Astrocyte of the hippocampus (primary cell): ENCODE measurements at places on chromosomes 2 and 18.

- DNase-seq, result no peak
These were observed 186.8 kb upstream of the LRATD1 start for GRCh38 chr2:14445670-14446069.

DNA sequence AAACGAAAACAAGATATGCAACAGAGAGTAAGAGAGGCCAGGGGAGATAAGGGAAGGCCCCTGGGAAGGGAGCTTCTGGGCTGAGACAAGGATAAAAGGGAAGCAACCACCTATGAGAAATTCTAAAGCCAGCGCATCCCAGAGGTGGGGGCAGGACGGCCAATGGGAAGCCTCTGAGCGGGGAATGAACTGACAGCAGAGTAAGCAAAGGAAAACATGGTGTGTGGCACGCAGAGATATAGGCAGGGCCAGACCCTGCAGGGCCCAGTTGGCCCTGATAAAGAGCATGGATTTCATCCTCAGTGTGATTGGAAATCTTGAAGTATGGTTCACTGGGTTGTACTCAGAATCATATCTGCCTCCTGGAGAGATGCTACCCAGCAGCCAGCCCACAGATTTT lies 78.7 kb downstream of the IRS1 start:
- DNase-seq, result no peak

DNA sequence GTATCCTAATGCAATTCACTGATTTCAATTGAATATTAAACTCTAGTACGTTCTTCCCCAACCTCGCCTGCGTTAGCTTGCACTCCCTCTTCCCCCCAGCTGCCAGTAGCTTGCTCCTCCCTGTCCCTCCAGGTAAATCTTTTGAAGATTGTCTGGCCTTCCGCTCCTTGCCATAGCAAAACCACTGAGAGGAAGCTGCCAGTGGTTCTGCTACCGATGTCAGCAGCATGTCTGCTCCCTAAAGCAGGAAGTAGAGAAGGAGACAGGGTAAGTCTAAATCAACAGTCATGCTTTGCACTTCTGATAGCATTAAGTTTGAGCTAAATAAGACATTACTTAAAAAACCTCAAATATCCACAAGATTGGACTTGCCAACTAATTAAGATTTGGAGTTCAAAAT lies 89.1 kb downstream of the SCN2A start:
- DNase-seq, result no peak

DNA sequence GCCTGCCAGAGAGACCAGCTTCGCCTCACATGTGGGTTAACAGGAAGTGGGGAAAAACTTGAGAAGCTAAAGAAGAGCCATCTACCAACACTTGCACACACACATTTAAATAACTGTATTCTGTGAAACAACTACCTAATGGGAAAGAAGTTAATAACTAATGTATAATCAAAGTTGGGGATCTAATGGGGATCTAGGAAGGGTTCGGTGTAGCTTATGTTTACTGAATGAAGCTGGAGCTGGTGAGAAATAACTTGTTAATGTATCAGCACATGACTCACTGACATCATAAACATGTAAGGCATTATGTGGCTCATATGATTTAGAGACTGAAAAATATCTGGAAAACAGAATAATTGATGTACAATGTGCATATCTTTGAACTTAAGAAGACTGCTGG lies 421.3 kb upstream of the NXPH2 start:
- no peak for DNase-seq

DNA sequence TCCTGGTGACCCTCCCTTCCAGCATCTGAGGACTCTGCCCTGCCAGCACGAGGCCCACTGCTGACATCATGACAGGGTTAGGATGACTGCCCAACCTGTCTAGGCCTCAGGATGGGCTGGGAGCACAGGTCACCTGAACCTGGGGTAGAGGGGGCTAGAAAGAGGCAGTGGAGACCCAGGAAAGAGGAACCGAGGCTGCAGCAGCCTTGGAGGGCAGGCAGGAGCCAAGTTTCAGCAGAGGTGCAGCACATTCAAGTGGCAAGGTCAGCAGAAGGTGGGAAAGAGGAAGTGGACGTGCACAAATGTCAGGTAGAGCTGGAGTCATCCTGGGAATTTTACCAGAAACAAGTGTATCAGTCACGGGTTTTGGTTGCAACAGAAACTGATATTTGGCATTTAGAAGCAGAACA lies 13.6 kb upstream of the RAB10 start:
- DNase-seq, result no peak

GRCh38 chr2:102657770-102658169 lies 38.4 kb downstream of the SLC9A2 start:
- DNase-seq, result peak; percentile 40

GRCh38 chr18:1464444-1465217 lies 560.0 kb downstream of the ADCYAP1 start:
- no peak for DNase-seq
